ENCODE measurements at places on chromosomes 1 and 21.

- DNase-seq, result no peak
These were observed 91.7 kb downstream of the TTC3 start for GRCh38 chr21:37164742-37165141.

GRCh38 chr1:19596065-19596713 is 47.9 kb upstream of the NBL1 start:
- DNase-seq, result no peak

- no peak for DNase-seq
These were observed 33.6 kb upstream of the TRABD2B start for GRCh38 chr1:48030696-48031365.

DNA sequence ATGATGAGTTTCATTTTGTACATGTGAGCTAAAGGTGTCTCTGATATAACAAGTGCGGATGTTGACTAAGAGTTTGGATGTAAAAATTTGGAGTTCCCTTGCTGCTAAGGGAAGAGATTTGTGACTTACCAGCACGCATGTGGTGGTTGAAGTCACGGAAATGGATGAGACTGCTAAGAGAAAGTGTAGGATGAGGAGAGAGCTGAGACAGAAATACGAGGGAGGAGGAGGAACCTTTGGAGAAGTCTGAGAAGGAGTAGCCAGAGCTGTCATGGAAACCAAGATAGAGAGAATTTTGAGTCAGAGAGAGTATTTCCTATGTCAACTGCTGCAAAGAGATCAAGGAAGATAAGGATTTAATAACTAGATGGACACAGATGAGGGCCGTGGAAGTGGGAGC is 106.5 kb upstream of the COL24A1 start:
- no peak for DNase-seq

GRCh38 chr1:17156108-17156507 is 36.9 kb upstream of the PADI2 start:
- no peak for DNase-seq

GRCh38 chr1:86868477-86868876 is 45.4 kb downstream of the SELENOF start:
- DNase-seq, result no peak

- DNase-seq, result no peak
These were observed 38.3 kb downstream of the ELAPOR1 start for GRCh38 chr1:109152196-109152595.

- DNase-seq, result no peak
These were observed 7.9 kb upstream of the NLRP3 start for GRCh38 chr1:247408100-247408499.

- no peak for DNase-seq
These were observed 338.0 kb downstream of the LMO4 start for GRCh38 chr1:87666681-87667080.

- no peak for DNase-seq
These were observed 403.6 kb downstream of the PTPRU start for GRCh38 chr1:29639741-29640427.

DNA sequence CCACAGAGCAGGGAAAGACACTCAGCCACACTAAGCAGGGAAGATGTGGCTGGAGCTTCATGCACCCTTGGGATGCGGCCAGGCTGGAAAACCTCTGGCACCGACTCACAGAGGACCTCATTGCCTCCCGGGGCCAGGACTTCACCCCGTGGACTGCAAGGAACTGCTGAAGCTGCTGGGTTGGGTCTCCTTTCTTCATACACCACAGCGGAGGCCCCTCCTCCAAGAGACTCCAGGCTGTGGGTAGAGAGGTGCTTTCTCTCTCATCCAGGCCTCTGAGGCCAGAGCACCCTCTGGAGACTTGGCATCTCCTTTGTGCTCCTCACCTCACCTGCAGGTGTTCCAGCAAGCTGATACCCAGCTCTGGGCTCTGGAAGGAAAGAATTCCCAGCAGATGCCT is 76.0 kb upstream of the EDN2 start:
- DNase-seq, result no peak

DNA sequence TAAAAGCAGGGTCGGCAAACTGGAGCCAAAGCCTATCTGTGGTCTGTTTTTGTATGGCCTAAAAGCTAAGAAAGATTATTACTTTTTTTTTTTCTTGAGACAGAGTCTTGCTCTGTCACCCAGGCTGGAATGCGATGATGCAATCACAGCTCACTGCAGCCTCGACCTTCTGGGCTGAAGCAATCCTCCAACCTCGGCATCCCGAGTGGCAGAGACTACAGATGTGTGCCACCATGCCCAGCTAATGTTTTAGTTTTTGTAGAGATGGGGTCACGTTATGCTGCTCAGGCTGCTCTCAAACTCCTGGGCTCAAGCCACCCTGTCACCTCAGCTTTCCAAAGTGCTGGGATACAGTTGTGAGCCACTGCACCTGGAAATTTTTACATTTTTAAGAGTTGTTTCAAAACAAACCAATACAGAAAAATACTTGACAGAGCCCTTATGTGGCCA is 6.5 kb upstream of the GLRX2 start:
- DNase-seq, result no peak

- DNase-seq, result no peak
These were observed 224.9 kb downstream of the TRABD2B start for GRCh38 chr1:47772281-47772680.

DNA sequence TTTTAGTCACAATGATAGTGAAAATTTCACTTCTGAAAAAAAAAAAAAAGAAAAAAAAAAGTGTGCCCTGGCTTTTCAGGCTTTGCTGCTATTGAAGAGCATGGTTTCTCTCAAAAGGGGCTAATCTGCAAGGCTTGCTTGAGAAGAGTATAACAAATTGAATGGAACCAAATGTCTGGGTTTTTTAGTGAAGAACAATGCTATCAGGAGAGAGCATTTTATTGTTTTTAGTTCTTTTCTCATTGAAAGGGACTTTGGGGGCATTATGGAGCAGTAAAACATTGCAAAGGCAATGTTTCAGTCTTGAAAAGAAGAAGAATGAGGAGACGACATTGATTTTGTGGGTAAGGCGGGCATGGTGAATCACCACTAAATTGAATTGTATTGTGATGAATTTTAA is 28.2 kb downstream of the VCAM1 start:
- no peak for DNase-seq

DNA sequence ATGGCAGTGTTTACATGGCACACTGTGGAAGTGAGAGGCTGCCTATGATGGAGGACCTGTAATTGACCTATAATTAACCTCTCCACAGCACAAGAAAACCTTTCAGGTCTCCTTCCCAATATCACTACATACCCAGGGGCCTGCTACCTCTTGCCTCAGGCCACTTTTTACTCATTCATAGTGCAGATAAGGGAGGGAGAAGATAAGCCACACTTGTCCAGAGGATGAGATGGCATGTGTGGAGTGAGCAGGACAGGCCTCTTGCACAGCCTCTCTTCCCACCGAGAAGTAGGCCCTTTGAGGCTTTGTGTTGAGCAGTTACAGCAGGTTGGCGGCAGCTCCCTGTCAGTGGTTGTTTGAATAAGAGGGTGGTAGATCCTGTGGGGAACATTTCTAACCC is 31.1 kb upstream of the IKBKE start:
- DNase-seq, result no peak

GRCh38 chr1:228009828-228010775 is 3.3 kb downstream of the WNT3A start:
- DNase-seq, result no peak

- DNase-seq, result no peak
These were observed 59.7 kb downstream of the ATP1A1 start for GRCh38 chr1:116432655-116433265.

- DNase-seq, result no peak
These were observed 22.4 kb downstream of the CAPZB start for GRCh38 chr1:19462781-19463503.

DNA sequence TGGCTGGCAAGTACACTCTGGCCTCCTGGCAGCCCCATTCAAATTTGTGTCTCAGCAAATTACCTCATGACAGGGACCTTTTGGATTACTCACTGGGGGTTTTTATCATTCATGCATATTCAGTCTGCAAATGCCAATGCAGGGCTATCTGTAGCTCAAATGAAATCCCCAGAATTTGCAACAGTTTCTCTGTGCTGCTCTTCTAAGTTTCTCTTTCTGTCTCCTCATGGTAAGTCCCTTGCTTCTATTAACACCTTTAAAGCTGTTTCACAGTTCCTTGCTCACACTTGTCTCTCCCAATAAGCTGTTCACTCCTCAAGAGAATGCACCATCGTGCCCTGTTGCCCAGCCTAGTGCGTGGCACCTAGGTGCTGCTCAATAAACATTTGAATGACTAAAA is 3.3 kb upstream of the FAM78B start:
- DNase-seq, result no peak

GRCh38 chr1:9243066-9243739 is 8.6 kb downstream of the H6PD start:
- DNase-seq, result no peak

GRCh38 chr1:156021093-156021428 is 310 bp upstream of the SSR2 start:
- DNase-seq, result no peak

GRCh38 chr1:172917972-172918371 is 132.8 kb downstream of the TNFSF18 start:
- DNase-seq, result no peak

DNA sequence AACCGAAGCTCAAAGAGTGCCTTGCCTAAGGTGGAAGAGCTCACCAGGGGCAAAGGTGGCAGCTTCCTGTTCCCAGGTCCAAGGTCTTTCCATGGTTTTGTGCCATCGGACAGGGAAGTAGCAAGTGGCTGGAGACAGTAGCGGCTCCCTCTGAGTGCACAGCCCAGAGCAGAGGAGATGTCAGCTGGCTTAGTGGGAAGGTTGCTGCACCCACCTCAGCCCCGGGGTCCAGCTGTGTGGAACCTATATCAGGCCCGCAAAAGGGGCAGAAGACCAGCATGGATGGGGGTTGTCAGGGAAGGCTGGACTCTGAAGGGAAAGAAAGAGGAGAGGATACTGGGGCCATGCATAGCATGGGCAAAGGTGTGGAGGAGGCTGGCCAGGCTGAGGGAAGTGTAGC is 6.8 kb downstream of the IKBKE start:
- no peak for DNase-seq

- no peak for DNase-seq
These were observed 12.7 kb upstream of the SDHB start for GRCh38 chr1:17066361-17067068.

DNA sequence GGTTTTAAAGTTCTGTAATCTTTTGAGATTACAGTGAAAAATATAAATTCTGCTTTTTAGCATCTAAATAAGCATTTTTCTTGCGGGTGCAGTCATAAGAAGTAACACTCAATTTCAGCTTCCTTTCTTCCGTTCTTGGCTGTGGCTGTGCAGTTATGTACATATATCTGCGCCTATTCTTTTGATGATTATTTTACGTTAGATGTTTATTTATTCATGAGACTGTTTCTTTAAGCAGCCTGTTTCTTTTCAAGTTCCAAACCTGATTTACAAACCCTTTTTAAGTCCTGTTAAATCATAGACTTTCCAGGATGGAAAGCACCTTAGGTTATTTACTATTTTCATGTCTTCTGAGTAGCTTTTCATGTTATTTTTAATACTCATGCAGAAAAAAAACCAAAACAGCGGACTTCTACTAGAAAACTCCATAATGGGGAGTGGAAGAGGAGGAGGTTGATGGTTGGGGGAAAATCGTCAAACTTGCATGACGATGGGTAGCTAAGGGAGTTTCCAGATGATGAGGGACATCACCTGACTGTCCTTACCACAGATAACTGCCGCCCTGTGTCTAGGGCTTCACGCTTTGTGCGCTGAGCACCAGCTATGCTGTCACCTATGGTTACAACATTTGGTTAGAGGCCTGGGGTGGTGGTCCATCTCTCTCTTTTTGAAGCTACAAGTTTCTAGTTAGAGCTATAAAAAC is 2.6 kb downstream of the PRDM2 start:
- DNase-seq, result peak; percentile 64

GRCh38 chr1:21305155-21305899 is 15.1 kb upstream of the ECE1 start:
- no peak for DNase-seq

DNA sequence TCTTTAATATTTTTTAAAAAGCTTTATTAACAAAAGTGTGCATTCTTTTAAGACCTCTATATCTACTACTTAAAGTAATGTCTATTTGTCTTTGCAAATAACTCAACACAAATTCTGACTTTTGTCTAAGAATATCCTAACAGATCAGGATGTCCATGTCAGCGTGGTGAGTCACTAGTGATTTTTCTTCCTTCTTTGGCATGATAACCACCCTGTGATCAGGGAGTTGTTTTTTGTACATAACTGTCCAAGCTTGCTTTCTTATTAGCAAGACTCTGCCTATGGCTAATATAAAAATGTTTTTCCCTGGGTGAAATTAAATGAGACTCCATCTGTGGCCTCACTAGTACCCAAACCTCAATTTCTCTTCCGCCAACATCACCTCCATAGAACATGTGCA is 688.9 kb upstream of the ADGRL2 start:
- no peak for DNase-seq

- DNase-seq, result no peak
These were observed 911.9 kb downstream of the TTLL7 start for GRCh38 chr1:83086986-83087512.

DNA sequence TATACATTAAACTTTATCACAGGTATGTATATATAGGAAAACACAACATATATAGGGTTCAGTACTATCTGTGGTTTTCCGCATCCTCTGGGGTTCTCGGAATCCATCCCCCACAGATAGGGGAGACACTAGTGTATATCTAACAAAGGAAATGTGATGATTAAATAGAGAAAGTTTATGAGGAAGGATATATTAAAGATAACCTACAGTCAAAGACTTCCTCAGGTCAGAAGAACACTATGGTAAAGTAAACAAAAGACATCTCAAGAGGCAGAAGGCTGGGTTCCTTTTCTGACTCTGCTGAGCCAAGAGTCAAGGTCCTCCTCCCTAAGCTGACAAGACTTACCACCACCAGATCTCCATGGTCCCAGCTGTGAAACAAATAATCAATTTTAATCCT is 12.1 kb downstream of the USP24 start:
- no peak for DNase-seq

- no peak for DNase-seq
These were observed 9.9 kb upstream of the NCF2 start for GRCh38 chr1:183600136-183600535.

DNA sequence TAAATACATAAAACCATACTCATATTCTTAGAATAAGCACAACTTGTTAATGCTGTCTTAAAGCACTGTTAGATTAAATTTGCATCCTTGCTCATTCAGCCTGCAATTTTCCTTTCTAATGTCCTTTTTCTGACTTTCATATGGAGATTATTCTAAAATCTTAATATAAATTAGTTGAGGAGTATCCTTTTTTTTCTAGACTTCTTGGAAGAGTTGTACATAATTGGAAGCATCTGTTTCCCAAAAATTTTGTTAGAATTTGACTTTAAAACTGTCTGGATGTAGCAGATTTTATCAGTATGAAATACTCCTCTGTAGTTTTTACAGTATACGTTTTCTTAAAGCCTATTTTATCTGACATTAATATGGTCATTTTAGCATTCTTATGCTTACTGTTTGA is 9.7 kb downstream of the KIFAP3 start:
- DNase-seq, result no peak

- DNase-seq, result no peak
These were observed 4.8 kb upstream of the SELENON start for GRCh38 chr1:25795211-25795610.

All from stimulated activated naive CD4-positive, alpha-beta T cell treated with Interleukin-2 at 50 U/mL for 16 hours (primary cell).